ENCODE measurements at places on chromosomes 2 and 18.

DNA sequence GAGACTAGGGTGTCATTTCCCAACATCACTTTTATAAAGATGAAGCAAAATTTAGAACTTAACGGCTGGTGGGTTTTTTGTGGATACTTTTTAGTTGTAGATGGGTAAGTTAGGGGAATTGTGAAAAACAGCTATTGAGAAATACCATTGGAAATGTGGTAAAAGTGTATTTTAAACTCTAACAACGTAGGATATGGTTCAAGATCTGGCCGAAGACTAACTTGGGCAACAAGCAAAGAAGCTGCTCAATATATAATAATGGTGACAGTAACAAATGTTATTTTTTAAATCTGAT is 1.6 kb downstream of the DNAH7 start:
- DNase-seq = no peak

DNA sequence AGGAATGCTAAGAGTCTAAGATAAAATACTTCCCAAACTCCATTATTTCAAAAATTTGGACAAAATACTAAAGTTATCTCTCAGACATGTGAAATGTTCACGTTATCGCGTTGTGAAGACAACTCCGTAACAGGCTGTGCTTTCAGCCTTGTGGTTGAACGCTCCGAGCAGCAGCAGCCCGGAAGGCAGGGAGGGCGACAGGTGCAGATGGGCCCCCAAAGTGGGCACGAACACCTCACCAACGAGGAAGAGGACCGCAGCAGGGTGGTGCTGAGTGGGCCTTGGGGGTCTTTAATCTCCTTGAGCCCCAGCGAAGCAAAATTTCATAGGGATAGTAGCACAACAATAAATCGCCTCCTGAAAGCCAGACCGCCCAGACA is 1.0 kb upstream of the FAM110C start:
- DNase-seq = no peak

DNA sequence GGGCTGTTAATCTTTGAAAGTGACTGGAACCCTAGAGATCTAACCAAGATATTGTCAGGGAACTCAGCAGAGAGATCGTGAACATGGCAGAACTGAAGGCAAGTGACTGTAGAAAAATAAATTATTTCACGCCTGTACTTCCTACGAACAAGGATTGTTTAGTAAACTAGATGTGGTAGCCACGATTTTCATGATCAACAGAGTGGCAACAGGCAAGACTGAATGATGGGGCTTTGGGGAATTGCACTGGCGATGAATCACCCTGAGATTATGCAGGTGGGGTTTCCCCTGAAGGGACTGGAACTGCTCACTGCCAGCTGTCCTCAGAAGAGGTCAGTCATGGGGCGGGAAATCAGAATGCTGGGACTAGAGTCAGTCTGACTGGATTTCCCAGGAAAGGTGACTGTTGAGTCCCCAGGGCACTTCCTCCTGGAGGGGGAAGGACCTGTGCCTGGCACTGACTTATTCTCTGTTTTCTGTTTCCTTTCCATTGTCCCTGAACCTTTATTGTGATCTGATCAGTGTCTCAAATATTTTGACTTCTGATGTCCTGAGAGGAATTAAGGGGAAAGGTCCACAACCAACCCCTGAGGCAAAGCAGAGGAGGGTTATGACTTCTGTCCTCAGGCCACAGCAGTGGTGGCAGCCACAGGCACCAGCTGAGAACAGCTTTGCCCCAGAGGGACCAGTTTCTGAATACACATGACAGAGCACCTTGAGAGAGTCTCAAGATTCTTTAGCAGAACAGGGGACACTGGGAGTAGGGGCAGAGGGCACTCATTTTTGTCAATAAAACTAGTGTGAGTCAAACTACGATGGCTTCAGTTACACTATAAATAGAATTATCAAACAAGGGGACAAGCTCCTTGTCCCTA is 70.0 kb downstream of the NAB1 start:
- peak; percentile 38 for DNase-seq

GRCh38 chr18:5447442-5447841 is 96.4 kb downstream of the EPB41L3 start:
- no peak for DNase-seq

DNA sequence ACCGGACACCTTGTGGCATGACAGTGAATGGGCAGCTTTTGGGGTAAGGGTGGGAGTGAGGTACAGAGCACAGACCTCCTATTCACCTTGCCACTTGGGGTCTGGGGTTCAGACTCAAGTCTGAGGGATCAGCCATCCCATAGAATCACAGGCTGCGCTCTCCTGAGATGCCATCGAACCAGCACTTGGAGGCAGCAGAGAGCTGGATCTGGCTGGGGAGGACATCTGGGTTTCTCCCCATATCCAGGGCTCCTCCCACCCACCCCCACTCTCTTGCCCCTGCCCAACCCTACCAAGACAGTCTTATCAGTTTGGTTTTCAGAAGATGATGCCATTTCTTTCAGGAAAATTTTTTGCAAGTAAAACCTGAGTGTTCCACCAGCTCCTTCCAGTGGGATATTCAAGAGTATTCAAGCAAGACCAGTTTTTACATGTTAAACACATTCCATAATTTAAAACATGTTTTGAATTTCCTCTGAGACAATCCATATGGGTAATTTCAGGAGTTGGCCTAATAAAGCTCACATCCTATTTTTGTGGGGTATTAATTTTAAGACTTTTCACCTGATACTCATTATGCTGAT is 29.2 kb upstream of the TEX44 start:
- DNase-seq = no peak

GRCh38 chr2:184879671-184880070 is 281.3 kb downstream of the ZNF804A start:
- no peak for DNase-seq

- DNase-seq = no peak
Observed at GRCh38 chr2:173432049-173432754, 77.5 kb downstream of the CDCA7 start.

- DNase-seq = no peak
Observed at GRCh38 chr2:169010633-169011460, 20.3 kb downstream of the ABCB11 start.

DNA sequence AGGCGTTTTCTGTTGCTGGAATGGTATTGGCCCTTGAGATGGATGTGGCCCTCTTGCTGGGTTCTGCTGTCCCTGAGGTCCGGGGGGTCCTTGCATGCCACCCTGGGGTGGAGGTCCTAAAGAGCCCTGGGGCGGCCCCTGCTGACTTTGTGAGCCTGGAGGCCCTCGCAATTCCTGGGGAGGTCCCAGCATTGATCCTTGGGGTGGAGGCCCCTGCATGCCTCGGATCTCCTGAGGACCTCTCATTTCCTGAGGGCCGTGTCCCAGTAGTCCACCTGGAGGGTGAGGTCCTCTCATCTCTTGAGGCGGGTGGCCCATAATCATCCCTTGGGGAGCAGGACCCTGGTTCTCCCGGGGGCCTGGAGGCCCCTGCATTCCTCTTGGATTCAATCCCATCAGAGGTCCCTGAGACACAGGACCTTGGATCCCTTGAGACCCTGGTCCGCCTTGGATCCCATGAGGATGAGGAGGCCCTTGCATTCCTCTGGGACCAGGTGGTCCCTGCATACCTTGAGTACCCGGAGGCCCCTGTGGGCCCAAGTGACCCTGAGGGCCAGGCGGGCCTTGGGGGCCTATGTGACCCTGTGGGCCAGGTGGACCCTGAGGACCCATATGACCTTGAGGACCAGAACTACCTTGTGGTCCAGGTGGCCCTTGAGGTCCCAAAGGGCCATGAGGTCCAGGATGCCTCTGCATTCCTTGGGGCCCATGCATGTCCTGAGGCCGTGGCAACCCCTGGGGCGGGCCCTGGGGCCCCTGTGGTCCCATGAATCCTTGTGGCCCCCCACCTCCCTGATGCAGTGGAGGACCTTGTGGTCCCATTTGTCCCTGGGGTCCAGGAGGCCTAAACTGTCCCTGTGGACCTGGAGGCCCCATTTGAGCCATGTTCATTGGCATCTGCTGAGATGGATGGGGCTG is 18.3 kb downstream of the SFT2D3 start:
- no peak for DNase-seq

DNA sequence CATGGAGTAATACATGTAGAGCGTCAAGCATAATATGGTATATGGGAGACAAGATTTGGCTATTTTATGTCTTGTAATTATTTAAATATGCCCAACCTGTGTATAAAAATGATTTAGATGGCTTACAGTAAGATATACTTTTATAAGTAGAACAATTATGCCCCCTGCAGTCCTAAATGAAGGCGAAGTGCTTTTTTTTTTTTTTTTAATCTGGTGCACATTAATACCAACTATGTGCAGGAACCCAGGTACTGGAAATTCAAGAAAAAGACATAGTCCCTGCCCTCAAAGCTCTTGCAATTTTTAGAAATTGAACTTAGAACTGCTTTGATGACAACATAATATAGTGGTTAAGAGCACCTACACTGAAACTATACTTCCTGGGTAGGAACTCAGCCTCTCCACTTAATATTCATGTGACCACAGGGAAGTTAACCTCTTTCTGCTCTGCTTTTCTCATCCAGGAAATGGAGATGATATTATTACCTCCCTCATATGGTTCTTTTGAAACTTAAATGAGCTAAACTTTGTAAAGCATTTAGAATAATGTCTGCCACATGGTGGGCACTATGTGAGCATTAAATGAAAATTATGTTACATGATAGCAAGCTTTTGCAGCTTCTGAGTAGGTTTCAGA is 38.1 kb downstream of the AFTPH start:
- no peak for DNase-seq

GRCh38 chr18:13615432-13615861 is 110.9 kb downstream of the FAM210A start:
- DNase-seq = no peak

DNA sequence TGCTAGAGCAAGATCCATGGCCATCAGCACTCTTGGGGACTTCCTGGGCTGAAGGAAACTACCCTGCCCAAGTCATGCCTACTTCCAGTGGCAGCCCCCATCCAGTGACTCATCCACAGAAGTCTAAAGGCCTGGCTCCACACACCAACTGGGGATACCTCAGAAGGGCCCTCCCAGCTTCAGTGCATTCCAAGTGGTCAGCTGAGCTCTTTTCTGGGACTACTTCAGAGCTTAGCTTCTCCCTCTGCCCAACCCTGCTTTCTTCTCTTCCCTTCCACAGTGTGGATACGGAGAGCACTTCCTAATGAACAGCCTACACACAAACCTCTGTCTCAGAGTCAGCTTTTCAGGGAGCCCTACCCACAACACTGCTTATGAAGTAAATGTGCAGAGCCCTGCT is 66.5 kb downstream of the CLHC1 start:
- no peak for DNase-seq

DNA sequence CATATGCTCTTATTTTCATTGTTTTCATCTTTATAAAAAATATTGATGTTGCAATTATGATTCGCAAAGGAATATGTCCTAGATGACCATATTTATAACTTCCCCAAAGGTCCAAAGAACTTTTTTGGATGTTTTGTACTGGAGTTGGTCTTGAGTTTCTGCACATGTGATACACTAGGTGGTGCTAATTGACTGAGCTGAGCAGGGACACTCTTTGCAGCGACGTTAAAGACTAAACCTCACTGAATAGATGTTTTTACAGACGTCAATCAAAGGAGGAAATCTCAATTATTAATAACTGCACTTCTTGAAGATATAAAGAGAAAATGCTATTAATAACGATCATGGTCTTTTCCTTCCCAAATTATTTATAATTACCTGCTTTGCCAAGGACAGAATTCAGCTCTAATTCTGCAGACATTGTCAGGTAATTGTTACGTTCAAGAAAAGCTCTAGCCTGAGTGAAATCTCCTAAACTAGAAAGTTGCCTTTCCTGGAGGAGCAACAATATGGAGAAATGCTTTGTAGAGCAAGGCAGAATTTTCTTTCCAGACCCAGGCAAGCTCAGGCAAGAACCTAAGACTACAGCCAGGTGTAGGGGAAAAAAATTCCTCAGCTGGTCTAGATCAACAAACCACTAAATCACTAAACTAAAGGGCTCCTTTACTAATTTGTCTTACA is 119.3 kb upstream of the RBBP8 start:
- no peak for DNase-seq

GRCh38 chr18:65751155-65752085 is 608 bp downstream of the CDH7 start:
- DNase-seq = no peak

DNA sequence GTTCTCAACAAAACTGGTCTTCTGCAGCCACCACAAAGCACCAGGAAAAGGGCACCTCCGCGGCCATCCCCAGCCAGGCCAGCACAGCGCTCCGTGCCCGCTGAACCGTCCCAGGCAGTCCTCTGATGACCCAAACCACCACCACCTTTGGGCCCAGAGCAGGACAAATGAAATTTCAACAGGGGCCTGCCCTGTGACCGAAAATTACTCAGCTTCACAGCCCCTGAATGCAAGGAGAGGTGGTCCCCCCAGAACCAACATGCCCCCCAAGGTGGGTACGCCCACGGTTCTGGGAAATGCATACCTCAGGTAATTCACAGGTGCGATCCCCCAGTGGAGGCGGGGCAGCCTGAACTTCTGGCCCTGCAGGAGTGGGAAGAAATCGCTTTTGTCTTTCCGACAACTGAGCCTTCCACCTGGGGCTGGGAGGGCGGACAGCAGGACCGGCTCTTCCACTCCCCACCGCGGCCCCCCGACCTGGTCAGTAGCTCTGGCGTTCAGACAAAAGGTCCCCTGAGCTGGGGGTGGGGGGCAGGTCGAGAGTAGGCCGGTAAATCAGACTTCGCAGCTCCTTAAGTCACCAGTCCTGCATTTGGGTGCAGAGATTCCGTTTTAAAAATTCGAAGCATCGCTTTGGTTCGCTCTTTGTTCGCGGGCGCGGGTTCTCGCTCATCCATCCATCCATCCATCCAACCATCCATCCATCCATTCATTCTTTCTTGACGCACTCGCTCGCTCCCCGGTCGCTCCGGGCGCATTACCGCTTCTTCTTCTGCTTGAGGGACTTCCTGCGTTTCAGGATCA is 1.4 kb downstream of the ARL4C start:
- DNase-seq = no peak
